Muscle of leg (tissue), 16 donors: ENCODE measurements at places on chromosomes 11 and 22. TPM values are rescaled to one million over a fixed set of nuclear protein-coding genes. Genes with fewer than 3 reads are reported as not detected.

The FDX1 gene
- 7.7 TPM for total RNA-seq

The PAMR1 gene
- 29.9 TPM for total RNA-seq

The KRTAP5-7 gene
- not detected for total RNA-seq

The PGM2L1 gene
- 4.3 TPM for total RNA-seq

The OR51I1 gene
- not detected for total RNA-seq

The OR5AN1 gene
- total RNA-seq: not detected

The NEFH gene
- 0.58 TPM for total RNA-seq

GRCh38 chr11:117940736-117941135 is 11.5 kb upstream of the TMPRSS13 start:
- H3K4me3 ChIP-seq: no peak overlapping the region
- H3K27me3 ChIP-seq: no peaks in the 10 kb centered on the region
- no peaks in the 10 kb centered on the region for H3K36me3 ChIP-seq

DNA sequence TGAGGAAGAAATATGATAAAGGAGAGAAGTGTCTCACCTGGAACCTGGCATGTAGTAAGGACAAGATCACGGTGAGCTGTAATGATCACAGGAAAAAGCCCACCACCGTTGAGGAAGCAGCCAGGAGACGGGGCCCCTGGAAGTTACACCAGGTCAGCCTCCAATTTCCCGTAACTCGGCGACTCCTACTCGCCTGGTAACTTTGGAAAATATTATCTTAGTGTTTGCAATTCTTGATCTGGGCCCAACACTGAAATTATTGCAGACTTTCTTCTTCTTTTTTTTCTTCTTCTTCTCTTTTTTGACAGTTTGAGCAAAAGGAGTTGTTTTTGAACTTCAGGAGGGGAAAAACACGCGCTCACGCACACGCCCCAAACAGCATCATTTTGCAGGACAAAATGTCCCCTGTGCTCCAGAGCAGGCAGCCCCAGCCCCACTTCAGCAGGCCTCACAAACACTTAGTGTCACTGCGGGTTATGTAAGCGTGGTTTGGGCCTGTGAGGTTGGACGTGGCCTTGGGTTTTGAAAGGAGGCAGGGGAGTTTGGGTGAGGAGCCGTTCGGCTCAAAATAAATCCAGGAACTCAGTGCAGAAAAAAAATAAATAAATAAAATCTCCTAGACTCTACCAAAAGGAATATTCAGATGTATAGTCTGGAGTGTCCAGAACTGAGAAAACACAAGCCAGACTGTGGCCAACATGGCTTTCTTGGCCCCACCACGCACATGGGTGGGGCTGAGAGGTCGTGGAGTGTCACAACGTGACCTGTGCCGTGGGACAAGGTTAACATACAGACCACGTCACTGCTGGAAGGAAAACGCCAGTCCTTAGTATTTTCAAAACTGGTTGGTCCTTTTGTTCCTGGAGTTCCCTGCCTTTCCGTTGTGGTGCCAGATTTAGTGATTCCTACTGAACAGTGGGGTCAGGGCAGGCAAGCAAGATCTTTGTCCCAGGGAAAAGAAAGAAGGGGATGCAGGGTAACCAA is 26.3 kb upstream of the MN1 start:
- H3K36me3 ChIP-seq: no peaks in the 10 kb centered on the region
- peak overlapping the region; percentile 51 for H3K27ac ChIP-seq
- no peaks in the 10 kb centered on the region for H3K4me1 ChIP-seq
- no peak overlapping the region for H3K4me3 ChIP-seq

GRCh38 chr11:79447038-79447786 is 6.4 kb upstream of the TENM4 start:
- H3K36me3 ChIP-seq: no peaks in the 10 kb centered on the region
- H3K27ac ChIP-seq: no peak overlapping the region
- no peak overlapping the region for H3K4me3 ChIP-seq
- H3K4me1 ChIP-seq: no peaks in the 10 kb centered on the region
- no peak for DNase-seq

DNA sequence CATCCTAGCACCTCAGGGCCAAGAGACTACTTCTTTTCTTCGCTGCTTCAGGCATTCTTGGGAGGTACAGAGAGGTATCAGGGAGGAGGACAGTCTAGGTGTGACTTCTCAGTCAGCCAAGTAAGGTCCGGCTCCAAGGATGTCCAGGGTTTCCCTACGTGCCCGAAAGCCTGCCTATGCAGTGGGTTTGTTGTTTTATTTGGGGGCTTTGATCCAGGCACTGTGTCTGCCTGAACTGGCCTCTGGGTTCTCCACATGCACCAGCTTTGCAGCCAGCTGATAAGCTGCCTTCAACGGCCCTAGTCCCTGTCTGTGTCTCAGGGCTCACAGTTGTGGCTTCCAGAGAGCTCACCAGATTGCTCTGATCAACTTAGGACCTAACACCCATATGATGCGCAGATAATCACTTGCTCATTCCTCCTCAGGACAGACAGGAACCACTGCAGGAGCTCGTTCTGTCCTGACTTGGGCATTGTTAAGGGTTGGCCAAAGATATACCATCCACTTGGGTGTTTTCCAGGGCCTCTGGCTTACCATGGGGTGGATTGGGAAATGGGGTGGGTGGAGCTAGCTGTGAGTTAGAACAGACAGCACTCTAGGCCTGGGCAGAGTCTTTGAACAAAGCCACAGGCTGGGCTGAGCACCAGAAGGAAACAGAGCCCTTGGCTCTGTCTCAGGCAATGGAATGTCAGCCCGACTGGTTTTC is 45.5 kb upstream of the CRYBB3 start:
- H3K36me3 ChIP-seq: no peaks in the 10 kb centered on the region
- peak; percentile 40 for DNase-seq
- H3K27ac ChIP-seq: peak overlapping the region; percentile 57
- no peak overlapping the region for H3K4me3 ChIP-seq
- H3K4me1 ChIP-seq: peaks cover 28% of the 10 kb centered on the region

DNA sequence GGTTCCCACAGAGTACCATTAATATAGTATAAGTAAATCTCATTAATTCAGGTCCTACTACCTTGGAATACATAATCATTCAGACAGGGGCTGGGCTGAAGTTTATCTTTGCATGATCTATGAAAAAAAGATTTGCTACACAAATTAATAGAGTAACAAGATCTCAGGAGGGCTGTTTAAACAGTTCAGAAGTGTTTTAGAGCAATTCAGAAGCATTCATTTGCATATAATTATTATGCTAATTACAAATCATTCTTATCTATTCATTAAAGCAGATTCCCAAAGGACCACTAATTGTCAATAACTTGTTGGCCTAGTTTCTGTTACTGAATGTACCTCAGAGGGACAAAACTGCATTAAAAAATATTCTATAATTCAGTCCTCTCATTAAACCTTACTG is 40.5 kb downstream of the PITPNB start:
- peaks cover 14% of the 10 kb centered on the region for H3K36me3 ChIP-seq
- peaks cover 11% of the 10 kb centered on the region for H3K4me1 ChIP-seq
- no peak overlapping the region for H3K27ac ChIP-seq
- H3K27me3 ChIP-seq: no peaks in the 10 kb centered on the region

DNA sequence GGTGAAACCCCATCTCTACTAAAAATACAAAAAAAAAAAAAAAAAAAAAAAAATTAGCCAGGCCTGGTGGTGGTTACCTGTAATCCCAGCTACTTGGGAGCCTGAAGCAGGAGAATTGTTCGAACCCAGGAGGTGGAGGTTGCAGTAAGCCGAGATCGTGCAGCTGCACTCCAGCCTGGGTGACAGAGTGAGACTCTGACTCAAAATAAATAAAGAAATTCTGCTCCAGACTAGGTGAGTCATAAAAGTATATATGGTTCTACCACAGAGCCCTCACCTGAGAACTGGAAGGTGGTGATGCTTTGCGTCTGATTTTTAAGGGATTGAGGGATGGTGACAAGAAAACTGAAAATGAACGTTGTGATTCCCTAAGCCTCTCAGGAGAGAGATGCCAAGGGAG is 58.4 kb downstream of the NTM start:
- H3K4me1 ChIP-seq: no peaks in the 10 kb centered on the region
- no peaks in the 10 kb centered on the region for H3K36me3 ChIP-seq
- no peaks in the 10 kb centered on the region for H3K27me3 ChIP-seq
- H3K4me3 ChIP-seq: no peak overlapping the region
- DNase-seq: no peak

GRCh38 chr11:119273721-119274120 is 43.2 kb downstream of the MCAM start:
- H3K27ac ChIP-seq: no peak overlapping the region
- peaks cover 22% of the 10 kb centered on the region for H3K36me3 ChIP-seq
- H3K4me1 ChIP-seq: no peaks in the 10 kb centered on the region
- no peaks in the 10 kb centered on the region for H3K27me3 ChIP-seq
- DNase-seq: peak; percentile 18

DNA sequence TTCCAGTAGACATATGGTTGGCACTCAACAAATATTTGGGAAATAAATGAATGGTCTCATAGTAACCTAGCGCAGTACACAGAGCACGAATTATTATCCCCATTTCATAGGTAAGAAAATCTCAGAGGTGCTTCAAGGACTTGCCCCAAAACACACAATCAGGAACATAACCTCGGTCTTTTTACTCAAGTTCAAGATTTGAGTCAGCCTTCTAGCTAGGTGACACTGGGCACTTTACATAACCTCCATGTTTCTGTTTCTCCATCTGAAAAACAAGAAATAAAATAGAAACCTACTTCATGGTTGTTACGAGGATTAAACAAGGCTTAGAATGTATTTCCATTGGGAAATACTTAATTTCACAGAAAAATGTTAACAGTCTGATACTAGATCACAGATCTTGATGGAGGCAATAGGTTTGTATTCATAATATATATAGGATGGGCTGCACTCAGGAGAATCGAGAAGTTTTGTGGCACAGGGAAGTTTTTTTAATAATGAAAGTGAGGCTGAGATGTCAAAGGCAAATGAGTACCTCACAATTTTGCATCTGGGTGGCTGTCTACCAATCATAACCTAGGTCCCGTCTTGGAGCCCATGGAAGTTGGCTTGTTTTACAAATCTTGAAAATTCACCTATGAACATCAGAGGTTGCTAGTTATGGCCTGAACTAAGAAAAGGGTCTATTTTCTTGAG is 147.4 kb upstream of the ZC3H12C start:
- DNase-seq: no peak
- H3K27me3 ChIP-seq: no peaks in the 10 kb centered on the region
- no peak overlapping the region for H3K27ac ChIP-seq
- no peak overlapping the region for H3K4me3 ChIP-seq
- no peaks in the 10 kb centered on the region for H3K36me3 ChIP-seq

DNA sequence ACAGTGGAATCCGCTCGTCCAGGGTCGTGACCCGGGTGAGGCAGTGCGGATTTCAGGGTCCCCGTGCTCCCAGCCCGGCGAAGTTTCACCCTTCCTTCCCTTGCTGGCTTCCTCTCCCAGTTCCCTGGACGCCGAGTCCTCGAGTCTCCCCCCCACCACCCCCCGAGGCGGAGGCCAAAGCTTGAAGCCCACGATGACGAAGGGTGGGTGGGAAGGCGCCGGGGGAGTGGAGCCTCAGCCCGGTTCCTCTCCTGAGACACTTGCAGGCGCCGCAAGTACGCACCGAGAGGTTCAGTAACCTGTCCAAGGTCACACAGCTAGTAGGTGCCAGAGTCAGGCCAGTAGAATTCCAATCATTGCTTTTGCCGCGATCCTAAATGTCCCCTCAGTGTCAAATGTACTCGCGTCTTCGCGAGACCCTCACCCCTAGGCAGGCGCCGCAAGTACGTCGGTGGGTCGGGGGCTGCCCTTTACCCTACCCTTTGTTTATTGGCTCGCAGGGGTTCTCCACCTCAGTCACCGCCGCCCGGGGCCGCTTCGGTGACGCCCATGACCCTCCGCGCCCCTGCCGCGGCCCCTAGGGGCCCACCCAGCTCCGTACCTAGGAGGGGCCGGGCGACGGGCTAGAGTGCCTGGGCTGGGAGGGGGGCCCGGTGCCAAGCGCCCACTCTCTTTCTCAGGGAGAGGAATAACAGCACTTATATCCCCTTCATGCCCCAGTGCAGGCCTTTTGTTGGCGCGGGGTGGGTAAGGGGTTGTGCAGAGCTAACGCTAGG is 5.7 kb upstream of the CHRM1 start:
- no peaks in the 10 kb centered on the region for H3K36me3 ChIP-seq
- H3K4me1 ChIP-seq: peaks cover 68% of the 10 kb centered on the region
- H3K27me3 ChIP-seq: peaks cover 70% of the 10 kb centered on the region
- DNase-seq: no peak

DNA sequence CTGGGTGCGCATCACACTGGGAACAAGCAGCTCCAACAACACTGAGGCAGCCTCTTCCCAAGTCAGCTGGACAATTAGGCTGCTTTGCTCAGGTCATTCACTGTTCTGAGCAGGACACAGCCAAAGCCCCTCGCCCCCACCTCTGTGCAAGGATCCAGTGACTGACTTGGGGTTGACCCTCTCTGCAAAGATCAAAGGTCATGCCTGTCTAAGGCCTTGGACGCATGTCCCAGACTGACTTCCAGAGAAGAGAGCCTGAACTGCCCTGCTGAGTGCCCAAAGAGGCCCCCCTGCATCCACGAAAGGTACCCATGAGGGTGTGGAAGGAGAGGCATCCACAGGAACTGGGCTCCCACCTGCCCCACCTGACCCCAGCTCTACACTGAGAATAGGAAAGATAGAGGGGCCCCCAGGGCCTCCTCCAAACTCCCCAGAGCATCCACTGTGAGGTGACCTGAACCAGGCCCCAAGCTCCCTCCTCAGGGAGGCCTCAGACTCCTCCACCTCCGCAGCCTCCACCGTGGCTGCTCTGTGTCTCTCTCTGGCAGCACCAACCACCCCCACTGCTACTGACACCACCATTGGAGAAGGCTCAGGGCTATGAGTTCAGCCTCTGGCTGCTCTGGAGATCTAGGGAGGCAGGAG is 53.5 kb downstream of the IGLL5 start:
- H3K4me3 ChIP-seq: no peak overlapping the region
- peaks cover 7% of the 10 kb centered on the region for H3K4me1 ChIP-seq

- H3K4me1 ChIP-seq: no peaks in the 10 kb centered on the region
- no peak overlapping the region for H3K27ac ChIP-seq
- H3K27me3 ChIP-seq: no peaks in the 10 kb centered on the region
- DNase-seq: peak; percentile 75
- H3K4me3 ChIP-seq: no peak overlapping the region
Observed at GRCh38 chr11:15258433-15259165, 143.9 kb downstream of the INSC start.

- DNase-seq: peak; percentile 90
- H3K36me3 ChIP-seq: peaks cover 57% of the 10 kb centered on the region
- H3K27ac ChIP-seq: no peak overlapping the region
- H3K4me1 ChIP-seq: peaks cover 42% of the 10 kb centered on the region
- H3K27me3 ChIP-seq: no peaks in the 10 kb centered on the region
- no peak overlapping the region for H3K4me3 ChIP-seq
Observed at GRCh38 chr11:117226388-117227385, 5.2 kb downstream of the PCSK7 start.

DNA sequence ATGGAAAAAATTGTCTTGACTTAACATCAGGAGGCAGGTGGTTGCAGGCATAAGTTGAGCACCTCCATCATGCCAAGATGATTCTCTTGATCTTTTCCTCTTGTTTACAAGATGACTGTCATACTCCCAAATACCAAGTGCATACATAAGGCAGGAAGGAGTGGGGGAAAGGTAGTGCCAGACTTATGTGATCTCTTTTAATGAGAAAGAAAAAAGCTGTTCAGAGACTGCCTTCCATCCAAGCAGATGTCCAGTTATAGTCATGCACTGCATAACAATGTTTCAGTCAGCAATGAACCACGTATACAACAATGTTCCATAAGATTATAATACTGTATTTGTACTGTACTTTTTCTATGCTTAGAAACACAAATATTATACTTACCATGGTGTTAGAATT is 135.7 kb downstream of the EHF start:
- no peaks in the 10 kb centered on the region for H3K4me1 ChIP-seq
- H3K36me3 ChIP-seq: no peaks in the 10 kb centered on the region
- DNase-seq: no peak
